ENCODE measurements at places on chromosomes 7 and 10.

DNA sequence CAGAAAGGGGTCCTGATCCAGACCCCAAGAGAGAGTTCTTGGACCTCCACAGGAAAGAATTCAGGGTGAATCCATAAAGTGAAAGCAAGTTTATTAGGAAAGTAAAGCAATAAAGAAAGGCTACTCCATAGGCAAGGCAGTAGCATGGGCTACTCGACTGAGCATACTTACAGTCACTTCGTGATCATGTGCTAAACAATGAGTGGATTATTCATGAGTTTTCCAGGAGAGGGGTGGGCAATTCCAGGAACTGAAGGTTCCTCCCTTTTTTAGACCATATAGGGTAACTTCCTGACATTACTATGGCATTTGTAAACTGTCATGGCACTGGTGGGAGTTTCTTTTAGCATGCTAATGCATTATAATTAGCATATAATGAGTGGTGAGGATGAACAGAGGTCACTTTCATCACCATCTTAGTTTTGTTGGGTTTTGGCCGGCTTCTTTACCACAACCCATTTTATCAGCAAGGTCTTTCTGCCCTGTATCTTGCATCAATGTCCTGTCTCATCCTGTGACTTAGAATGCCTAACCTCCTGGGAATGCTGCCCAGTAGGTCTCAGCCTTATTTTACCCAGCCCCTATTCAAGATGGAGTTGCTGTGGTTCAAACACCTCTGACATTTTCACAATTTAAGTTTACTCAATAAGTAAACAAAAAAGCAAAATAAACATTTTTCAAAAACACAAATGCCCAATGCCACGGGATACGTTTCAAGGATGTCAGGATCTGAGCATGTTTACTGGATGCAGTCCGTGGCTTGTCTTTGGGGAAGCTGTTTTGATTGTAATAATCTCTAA is 37.0 kb downstream of the ALOX5 start:
- DNase-seq = no peak

GRCh38 chr7:87113077-87113476 is 39.2 kb upstream of the DMTF1 start:
- DNase-seq = no peak

DNA sequence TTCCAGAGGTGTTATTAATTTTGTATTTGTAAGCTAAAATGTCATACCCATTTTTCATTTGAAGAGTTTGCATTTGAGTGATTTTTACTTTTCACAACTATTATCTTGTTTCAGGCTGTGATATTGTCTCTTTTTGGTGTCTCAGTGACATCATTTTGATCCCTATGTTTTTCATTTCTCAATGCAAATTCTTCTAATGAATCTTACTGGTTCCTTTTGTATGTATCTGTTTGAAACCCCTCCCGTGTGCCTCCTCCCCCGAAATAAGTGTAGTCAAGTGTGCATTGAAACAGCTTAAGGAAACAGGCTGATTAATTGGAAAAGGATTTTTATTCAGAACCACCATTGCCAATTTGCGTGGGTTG is 77.8 kb downstream of the SHH start:
- DNase-seq = no peak

GRCh38 chr10:86356296-86356695 is 10.3 kb downstream of the GRID1 start:
- DNase-seq = no peak

GRCh38 chr10:100223879-100224278 is 5.5 kb downstream of the CHUK start:
- no peak for DNase-seq

DNA sequence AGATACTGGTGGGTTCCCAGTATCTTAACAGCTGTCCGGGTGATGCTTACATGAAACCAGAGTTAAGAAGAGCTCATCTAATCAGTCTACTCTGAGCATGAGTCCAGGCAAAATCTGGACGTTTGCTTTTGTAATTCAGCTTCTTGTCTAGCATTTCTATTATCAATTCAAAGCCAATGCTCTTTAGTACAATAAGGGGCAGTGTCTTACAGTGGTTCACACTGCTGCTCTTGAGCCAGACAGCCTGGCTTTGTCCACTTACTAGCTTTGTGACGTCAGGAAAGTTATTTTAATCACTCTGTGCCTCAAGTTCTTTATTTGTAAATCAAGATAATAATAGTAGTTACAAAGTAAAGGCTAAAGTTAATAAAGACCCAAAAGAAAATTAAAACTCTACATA is 227.3 kb upstream of the TCF7L2 start:
- DNase-seq = no peak

- DNase-seq = no peak
These were observed 85.3 kb downstream of the MET start for GRCh38 chr7:116757283-116757682.

DNA sequence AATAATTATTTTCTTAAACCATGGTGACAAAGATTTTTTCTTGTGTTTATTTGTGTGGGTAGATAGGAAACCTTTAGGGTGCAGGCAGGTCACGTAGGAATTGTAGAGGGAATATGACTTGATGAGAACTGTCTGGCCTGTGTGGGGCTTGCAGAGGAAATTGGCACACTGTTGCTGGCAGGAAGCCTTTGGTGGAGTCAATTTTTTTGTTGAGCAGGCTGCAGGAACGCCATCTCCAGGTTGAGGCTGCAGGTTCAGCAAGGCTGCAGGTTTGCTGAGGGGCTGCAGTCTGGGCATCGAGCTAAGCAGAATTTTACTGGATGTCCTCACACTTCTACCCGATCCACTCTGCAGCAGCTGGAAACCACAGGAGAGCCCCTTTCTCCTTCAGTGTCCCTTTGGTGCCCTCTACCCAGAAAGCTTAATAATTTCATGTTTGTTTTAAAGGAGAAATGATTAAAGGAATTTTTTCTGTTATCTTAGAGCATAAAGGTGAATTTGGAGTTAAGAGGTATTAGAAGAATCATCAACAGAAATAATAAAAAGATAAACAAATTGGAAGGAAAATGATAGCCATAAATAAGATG is 37.0 kb downstream of the TBC1D12 start:
- DNase-seq = no peak

DNA sequence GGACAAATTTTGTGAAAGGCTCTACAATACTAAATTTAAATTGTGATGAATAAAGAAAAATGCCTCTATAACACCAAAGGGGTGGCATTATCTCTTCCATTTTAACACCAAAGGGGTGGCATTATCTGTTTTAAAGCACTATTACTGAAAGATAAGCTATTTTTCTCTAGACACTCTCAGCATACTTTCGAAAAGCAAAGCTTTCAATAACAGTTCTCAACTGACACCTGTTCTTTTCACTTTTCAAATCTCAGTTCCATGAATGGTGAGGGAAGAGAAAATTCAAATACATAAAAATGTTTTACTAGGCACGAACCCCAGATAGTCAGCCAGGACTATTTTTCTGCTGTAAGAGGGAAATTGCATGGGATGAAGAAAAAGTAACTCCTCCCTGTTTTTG is 103.8 kb downstream of the CPEB3 start:
- DNase-seq = no peak

DNA sequence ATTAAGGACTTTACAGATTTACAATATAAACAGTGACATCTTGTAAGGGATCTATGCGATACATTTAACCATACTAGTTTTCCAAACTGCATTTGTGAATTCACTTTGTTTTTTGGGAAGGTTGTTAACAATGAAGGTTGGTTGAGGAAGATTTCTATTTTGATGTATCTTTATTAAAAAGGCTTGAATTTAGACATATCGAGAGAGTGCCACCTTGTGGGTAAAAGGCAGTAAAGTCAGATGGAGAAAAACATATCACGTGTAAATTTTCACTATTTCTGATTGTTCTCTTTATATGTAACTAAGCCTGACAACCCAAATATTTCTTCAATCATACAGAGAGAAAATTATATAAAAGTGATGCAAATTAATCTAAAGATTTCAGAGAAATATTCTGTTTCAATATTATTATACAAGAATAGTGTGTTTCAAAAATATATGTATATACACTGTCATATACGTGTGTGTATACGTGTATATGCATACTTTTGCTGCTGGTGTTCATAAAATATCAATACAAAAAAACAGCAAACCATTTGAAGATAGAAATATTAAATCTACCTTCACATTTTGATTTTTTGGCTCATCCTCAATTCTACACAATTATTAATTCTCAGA is 988.6 kb downstream of the SORCS1 start:
- peak; percentile 5 for DNase-seq

DNA sequence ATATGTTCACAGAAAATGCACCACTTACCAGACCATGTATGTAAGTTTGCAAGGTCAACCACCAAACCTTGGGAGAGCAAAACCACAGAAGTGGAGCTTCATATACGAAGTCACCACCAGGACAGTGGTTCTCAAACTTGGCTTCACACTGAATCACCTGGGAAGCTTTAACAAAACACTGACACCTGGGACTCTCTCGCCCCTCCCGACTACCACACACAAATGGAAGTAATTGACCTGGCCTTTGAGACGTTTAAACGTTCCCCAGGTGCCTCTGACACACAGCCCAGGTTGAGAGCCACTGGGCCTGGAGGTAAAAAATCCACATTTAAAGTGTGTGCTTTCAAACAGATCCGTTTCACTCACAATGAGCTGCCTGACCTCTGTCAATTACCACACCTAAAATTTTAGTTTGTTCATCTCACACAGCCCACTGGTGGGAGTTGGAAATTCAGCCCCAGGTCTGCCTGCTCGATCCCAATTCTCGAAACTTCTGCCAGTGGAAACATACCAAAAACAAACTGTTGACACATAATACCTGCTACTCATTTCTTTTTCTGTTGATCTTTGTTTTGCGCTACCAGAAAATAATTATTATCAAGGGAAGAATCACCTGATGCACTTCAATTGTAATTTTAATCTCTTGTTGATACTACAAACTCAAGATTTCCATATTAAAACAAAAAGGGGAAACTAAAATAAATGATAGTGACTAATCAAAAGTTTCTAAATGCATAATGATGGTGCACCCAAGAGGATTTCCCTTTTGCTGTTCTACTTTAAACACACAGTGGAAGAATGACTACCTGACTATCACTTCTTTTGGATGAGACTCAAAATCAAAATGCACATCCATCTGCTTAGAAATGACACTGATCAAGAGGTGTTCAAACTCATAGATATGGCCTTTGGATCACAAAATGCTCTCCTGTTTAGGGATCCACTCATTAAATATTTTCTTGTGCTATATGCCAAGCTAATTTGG is 26.6 kb downstream of the CDNF start:
- DNase-seq = no peak

DNA sequence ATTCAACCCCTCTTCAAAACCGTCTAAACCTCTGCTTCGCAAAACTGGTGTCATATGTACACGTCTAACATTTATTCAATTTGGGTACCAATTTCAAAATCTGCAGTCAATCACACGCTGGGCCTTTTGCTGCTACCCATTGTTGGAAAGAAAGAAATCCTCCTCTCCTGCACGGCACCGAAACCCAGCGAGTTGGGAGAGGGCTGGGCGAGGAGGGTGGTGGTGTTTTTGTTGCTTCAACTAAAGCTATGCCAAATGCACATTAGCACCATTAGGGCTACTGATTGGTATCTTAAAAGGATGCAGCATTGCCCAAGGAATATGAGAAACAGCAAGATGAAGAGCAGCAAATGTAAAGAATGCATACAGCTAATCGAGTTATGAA is 7.8 kb downstream of the EBF3 start:
- no peak for DNase-seq

GRCh38 chr7:30145426-30145970 is 10.7 kb downstream of the MTURN start:
- no peak for DNase-seq

DNA sequence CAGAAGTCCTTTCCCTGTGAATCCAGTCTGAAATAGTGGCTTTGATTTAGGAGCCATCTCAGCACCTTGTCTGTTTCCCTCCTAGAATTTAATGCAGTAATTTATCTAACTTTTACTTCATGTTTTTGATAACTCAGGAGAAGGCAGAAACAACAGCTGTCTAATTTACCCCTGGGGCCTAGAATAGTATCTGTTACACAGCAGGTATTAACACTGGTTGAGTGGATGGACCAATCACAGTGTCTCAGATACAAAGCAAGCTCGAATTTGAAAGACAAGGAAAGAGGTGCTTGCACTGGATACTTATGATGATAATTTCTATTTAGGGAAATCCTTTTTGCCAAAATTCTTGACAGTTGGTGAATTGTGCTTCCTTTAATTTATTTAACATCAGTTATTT is 23.4 kb downstream of the CHRM2 start:
- no peak for DNase-seq

DNA sequence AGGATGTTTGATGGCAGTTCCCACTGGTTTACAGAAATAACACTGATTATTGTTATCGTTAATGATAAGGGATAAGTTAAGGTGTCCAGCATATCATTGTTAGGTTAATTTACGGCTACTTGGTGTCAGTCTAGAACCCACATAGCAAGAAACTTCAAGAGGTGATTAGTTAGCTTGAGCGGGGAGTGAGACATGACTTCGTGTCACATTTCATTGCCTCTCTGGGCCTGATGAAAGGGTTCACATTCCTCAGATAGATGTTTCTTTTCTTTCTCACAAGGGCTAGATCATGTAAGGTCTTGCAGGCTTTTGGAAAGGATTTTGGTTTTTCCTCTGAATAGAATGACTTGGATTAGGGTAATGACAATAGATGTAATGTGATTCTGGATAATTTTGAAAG is 26.7 kb downstream of the WAC start:
- DNase-seq = no peak

GRCh38 chr10:47025540-47026300 is 114.5 kb downstream of the PTPN20 start:
- DNase-seq = no peak

GRCh38 chr10:816958-817357 is 114.5 kb downstream of the LARP4B start:
- no peak for DNase-seq

- no peak for DNase-seq
These were observed 137.7 kb downstream of the AHR start for GRCh38 chr7:17436126-17436525.

DNA sequence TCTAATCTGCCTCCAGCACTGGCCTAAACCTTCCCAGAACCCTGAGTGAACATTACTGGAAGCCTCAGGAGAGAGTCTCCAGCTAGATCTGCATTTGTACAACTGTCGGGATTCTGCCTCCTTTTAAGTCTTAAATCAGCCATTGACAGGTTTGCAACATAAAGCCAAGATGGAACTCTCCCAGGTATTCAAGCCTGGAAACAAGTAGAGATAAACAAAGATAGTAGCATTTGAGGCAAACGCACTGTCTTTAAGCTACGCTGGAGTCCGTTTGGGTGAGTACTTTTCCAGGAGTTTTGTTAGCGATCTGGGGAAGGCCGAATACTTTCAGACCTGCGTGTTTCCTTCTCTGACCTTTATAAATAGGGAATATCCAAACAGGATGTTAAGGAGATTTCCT is 317.2 kb upstream of the FZD8 start:
- DNase-seq = no peak

- no peak for DNase-seq
These were observed 266.9 kb downstream of the USP6NL start for GRCh38 chr10:11344550-11344949.

- DNase-seq = no peak
These were observed 171.5 kb upstream of the AKR1E2 start for GRCh38 chr10:4654496-4654895.

DNA sequence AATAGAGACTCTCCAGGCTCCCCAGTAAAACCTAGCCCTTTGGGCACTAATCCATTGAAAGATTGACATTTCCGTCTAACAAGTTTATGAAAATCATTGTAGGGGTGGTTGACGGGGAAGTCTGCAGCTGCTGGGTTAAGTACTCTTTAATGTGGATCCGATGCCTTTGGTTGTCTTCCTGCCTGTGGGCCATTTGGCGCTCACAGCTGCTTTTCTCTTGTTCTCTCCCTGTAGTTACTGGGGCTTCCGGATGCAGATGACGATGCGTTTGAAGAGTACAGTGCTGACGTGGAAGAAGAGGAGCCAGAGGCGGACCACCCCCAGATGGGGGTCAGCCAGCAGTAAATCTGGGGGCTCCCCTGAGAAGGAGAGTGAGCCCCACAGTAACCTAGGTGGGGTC is 22.4 kb downstream of the MTURN start:
- DNase-seq = no peak

Data from SHP77 treated with DMSO at 0.1 percent for 48 hours (cell line).